ENCODE measurements at places on chromosomes 12 and 14.

DNA sequence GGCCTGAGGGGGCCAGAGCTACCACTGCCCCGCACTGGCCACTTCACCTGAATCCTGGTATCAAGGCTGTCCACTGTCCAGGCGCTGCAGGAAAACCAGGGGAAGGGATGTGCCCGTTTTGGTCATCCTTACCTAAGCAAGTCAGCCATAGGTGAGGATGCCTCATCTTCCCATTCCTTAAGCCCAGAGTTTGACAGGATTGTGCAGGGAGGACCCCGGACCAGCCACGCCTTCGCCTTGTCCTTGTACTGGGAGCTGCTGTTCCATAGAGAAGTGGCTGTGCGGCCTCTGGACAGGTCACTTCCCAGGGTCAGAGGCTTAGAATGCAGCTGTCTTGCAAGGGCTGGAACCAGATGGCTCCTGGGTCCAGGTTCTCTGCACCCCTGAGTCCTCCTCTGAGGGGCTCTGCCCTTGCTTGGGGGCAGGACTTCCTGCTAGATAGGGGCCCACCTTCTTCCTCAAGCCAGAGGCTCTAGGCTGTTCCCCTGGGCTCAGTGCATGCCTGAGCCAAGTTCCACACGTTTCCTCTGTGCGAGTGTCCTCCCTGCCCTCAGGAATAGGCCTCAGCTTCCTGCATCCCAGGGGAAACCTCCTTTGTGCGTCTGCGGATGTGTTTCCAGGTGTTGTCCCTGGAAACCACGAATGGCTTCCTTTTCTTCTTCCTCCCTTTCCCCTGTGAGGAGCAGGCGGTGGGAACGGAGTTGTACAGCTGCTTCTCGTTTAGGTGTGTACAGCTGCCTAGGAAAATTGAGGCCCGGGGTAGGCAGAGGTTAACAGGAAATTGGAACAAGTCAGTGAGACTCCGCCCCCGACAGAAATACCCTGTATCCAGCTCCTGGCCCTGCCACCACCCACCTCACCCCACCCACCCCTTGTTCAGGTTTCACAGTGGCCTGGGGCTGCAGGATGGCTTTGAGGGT, 54.3 kb upstream of the RIN3 start:
- H3K36me3 ChIP-seq: no peaks in the 10 kb centered on the region
- H3K27ac ChIP-seq: no peak overlapping the region
- no peak overlapping the region for H3K4me3 ChIP-seq
- peaks cover 10% of the 10 kb centered on the region for H3K4me1 ChIP-seq

DNA sequence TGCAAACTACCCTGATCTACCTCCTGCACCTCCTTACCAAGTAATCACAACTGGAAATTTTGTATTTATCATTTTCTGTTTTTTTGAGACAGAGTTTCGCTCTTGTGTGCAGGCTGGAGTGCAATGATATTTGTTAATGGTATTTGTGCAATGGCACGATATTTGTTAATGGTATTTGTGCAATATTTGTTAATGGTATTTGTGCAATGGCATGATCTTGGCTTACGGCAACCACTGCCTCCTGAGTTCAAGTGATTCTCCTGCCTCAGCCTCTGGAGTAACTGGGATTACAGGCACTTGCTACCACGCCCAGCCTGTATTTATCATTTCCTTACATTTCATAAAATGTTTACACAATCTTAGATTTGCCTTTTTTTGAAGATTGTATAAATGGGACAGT, 5.7 kb upstream of the NECAP1 start:
- no peaks in the 10 kb centered on the region for H3K36me3 ChIP-seq
- no peak for DNase-seq
- H3K27me3 ChIP-seq: no peaks in the 10 kb centered on the region
- H3K4me1 ChIP-seq: peaks cover 18% of the 10 kb centered on the region

DNA sequence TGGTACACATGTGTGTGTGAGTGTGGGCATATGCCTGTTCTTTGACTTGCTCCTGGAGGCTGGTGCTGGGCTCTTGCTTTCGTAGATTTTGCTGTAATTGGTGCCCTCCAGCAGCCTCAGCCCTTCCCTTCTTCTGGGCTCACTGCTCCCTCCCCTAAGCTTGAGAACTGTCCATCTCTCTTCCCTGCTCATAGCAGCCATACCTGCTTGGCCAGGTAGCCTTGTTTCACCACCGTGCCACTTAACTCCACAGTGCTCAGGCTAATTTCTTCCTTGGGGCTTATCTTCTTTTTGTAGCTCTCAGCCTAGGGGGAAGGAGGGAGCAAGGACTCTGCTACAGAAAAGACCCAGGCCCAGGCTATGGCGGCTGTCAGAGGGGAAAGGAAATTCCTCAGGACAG, 19.8 kb downstream of the PLEK2 start:
- H3K27ac ChIP-seq: no peak overlapping the region
- peaks cover 48% of the 10 kb centered on the region for H3K36me3 ChIP-seq
- H3K4me3 ChIP-seq: no peak overlapping the region
- DNase-seq: no peak
- H3K4me1 ChIP-seq: no peaks in the 10 kb centered on the region
- H3K27me3 ChIP-seq: no peaks in the 10 kb centered on the region

GRCh38 chr14:104148433-104149277, 10.3 kb downstream of the KIF26A start:
- no peaks in the 10 kb centered on the region for H3K4me1 ChIP-seq
- H3K27me3 ChIP-seq: no peaks in the 10 kb centered on the region
- no peak for DNase-seq
- H3K4me3 ChIP-seq: no peak overlapping the region
- no peaks in the 10 kb centered on the region for H3K36me3 ChIP-seq
- H3K27ac ChIP-seq: no peak overlapping the region

DNA sequence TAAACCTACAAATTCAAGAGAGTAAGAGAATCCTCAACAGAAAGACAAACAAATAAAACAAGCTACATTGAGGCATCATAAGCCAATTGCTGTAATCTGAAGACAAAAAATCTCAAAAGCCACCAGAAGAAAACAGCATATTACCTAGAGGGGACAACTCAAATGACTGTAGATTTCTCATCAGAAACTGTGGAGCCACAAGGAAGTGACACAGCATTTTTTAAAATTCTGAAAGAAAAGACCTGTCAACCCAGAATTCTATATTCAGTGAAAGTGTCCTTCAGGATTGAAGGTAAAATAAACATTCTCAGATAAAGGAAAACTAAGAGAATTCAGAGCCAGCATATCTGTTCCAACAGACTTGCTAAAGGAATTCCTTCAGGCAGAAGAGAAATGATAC, 147.8 kb upstream of the DHRS4 start:
- no peak for DNase-seq
- H3K4me3 ChIP-seq: no peak overlapping the region
- H3K4me1 ChIP-seq: no peaks in the 10 kb centered on the region

- no peaks in the 10 kb centered on the region for H3K36me3 ChIP-seq
- no peaks in the 10 kb centered on the region for H3K27me3 ChIP-seq
- peaks cover 3% of the 10 kb centered on the region for H3K4me1 ChIP-seq
- H3K4me3 ChIP-seq: no peak overlapping the region
- H3K27ac ChIP-seq: no peak overlapping the region
- DNase-seq: no peak
Measured at GRCh38 chr14:52926953-52927352, 23.9 kb downstream of the FERMT2 start.

DNA sequence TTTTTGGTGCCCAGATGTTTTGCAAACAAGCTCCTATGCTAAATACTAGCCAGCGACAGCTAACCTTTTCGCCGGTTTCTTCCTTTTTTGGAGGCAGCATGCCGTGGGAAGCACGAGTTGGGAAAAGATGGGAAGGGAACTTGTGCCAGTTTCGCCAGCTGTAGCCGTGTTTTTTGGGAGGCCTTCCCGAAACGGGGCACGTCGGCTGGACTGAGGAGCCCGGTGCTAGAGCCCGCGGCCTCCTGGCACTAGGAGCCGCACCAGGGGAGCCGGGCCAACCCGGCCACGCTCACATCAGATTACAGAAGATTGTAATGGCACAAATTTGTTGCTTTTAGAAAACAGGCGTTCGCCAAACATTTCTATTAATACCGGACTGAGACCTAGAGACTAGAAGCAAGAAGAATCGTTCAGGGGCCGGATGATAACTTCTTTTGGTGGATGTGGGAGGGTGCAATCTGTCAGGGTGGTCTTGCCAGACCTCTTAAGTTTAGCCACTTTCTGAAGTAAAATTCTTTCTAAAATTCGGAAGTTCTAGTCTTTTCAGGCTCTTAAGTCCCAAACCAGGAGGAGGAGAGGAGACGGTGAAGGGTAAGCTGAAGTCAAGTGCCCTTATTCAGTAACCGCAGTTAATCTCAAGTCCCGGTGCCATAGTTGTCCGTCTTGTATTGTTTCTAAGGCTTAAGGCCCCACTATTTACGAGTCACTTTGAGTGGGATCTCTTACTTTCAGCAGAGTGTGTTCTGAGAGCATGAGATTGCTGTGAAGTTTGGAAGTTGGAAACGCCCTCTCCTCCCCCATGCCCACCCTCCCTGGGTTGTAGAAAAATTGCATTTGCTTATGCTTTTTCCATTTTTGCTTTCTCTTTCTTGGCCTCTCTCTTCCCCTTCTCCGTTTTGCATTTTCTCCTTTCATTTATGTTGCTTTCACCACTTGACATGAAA, 1.3 kb downstream of the RASSF3 start:
- no peaks in the 10 kb centered on the region for H3K27me3 ChIP-seq
- DNase-seq: no peak
- H3K36me3 ChIP-seq: peaks cover 3% of the 10 kb centered on the region

DNA sequence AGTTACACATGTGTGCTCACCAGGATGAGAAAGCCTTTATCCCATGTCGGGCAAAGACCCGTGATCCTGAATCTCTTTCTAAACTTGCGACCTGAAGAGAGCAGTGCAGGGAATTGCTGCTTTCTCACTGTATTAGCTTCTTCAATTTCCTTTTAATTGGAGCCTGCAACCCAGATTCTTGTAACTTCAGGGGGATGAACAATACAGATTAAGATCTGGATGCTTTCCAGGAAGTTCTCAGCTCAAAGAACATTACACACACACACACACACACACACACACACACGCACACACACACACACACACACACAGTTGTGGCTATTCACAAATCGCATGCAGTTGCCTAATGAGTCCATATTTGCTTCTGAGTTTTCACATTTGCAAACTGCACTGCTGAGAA, 268.3 kb downstream of the NPAS3 start:
- no peak overlapping the region for H3K27ac ChIP-seq
- no peak overlapping the region for H3K4me3 ChIP-seq
- DNase-seq: no peak
- H3K4me1 ChIP-seq: no peaks in the 10 kb centered on the region
- H3K36me3 ChIP-seq: no peaks in the 10 kb centered on the region

GRCh38 chr14:33774723-33775470, 176.0 kb downstream of the EGLN3 start:
- no peak overlapping the region for H3K4me3 ChIP-seq
- no peaks in the 10 kb centered on the region for H3K27me3 ChIP-seq
- peaks cover 3% of the 10 kb centered on the region for H3K4me1 ChIP-seq
- no peak overlapping the region for H3K27ac ChIP-seq
- H3K36me3 ChIP-seq: no peaks in the 10 kb centered on the region

DNA sequence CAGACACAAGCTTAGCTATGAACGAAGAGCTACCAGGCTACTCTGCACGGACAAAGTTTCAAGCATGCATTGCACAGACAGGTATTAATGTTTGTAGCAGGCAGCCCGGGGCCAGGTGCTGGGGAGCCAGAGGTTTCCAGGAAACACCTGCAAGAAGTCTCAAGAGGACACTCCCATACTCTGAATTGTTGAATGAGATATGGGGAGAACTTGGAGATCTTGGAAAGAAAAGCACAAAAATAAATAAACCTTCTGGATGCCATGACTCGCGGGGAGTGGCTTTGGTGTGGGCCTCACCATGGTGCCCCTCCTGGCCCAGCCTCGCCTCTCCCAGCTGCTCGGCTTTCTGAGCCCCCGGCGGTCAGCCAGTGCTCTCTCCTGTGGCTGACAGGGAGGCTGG, 186.8 kb downstream of the TTC7B start:
- no peak overlapping the region for H3K27ac ChIP-seq
- H3K36me3 ChIP-seq: no peaks in the 10 kb centered on the region
- H3K27me3 ChIP-seq: no peaks in the 10 kb centered on the region
- no peak for DNase-seq
- H3K4me3 ChIP-seq: no peak overlapping the region
- H3K4me1 ChIP-seq: peaks cover 11% of the 10 kb centered on the region

DNA sequence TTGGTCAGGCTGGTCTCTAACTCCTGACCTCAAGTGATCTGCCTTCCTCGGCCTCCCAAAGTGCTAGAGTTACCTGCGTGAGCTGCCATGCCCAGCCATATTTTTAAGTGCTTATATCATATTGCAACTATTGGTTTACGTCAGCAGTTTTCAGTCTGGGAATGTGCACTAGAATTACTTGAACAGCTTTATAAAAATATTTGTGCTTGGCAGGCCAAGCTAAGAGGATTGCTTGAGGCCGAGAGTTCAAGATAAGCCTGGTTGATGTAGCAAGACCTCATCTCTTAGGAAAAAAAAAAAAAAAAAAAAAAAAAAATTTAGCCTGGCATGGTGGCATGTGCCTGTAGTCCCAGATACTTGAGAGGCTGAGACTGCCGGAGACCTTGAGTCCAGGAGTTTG, 17.1 kb downstream of the KIAA0586 start:
- no peaks in the 10 kb centered on the region for H3K4me1 ChIP-seq
- no peaks in the 10 kb centered on the region for H3K36me3 ChIP-seq
- H3K27me3 ChIP-seq: no peaks in the 10 kb centered on the region
- H3K27ac ChIP-seq: no peak overlapping the region
- DNase-seq: no peak
- H3K4me3 ChIP-seq: no peak overlapping the region

DNA sequence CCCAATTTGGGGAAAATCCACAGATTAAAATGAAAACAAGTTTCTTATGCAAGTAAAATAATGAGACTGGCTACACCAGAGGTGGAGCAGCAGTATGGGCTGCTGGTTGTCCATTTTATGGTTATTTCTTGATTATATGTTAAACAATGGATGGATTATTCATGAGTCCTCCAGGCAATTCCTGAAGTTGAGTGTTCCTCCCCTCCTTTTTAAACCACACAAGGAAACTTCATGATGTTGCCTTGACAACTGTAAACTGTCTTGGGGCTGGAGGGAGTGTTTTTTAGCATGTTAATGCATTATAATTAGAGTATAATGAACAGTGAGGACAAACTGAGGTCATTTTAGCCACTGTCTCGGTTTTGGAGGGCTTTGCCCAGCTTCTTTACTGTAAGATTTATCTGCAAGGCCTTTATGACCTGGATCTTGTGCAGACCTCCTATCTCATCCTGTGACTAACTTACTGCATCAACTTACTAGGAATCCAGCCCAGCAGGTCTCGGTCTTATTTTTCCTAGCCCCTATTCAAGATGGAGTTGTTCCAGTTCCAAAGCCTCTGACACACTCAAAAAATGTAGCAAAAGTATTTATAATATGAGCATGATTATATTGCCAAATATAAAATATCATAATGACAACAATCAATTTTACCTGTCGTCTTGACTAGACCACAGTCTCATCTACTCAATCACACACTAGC, 534.0 kb downstream of the TMEM121 start:
- no peak for DNase-seq
- no peaks in the 10 kb centered on the region for H3K4me1 ChIP-seq
- H3K36me3 ChIP-seq: no peaks in the 10 kb centered on the region
- H3K27me3 ChIP-seq: no peaks in the 10 kb centered on the region
- H3K4me3 ChIP-seq: no peak overlapping the region

- DNase-seq: no peak
- no peak overlapping the region for H3K27ac ChIP-seq
- no peak overlapping the region for H3K4me3 ChIP-seq
- no peaks in the 10 kb centered on the region for H3K27me3 ChIP-seq
Measured at GRCh38 chr14:99524804-99525698, 43.8 kb downstream of the CCNK start.

Data from keratinocyte (primary cell).